ENCODE measurements at places on chromosomes 6 and 20.

GRCh38 chr6:88562353-88563276 lies 396.5 kb upstream of the CNR1 start:
- DNase-seq, result no peak

- no peak for DNase-seq
Observed at GRCh38 chr20:38034961-38035360, 1.4 kb downstream of the RPRD1B start.

DNA sequence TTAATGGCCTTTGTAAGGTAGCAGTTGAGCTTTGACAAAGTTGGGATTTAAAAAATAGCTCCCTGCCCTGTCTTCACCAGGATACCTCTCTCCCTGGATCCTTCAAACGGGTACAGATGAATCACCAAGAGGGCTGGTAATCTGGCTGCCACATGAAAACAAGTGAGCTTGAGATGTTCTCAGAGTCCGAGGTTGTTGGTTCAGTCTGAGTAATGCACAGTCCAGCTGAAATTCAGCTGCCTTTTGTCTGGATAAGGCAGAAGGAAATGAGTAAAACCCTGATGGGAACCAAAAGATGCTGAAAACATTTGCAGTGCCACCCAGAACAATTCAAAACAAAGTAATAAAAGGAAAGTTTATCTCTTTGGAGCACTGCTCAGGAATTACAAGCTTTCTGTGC lies 86.8 kb downstream of the GJA1 start:
- no peak for DNase-seq

DNA sequence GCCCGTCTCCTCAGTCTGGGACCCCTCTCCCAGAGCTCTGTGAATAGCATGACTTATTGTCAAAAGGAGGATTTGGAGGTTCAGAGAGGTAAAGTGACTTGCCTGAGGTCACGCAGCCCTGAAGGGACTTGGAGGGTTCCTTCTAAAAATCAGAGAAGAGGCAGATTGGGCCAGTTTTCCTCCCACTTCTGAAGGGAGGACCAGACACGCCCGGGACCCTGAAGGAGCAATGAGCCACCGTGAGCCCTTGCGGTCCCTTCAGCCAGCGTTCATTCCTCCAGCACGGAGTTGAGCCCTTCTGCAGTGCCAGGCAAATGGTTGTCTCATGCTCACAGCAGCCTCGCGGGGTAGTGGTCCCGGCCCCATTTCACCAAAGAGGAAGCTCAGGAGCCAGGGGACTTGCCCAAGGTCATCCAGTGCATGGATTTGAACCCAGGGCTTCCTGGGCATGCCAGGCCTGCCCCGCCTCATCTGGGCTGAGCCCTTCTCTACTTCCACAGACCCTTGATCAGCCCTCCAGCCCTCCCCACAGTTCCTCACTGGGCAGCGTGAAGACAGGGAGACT lies 7.4 kb downstream of the SRC start:
- DNase-seq, result no peak

DNA sequence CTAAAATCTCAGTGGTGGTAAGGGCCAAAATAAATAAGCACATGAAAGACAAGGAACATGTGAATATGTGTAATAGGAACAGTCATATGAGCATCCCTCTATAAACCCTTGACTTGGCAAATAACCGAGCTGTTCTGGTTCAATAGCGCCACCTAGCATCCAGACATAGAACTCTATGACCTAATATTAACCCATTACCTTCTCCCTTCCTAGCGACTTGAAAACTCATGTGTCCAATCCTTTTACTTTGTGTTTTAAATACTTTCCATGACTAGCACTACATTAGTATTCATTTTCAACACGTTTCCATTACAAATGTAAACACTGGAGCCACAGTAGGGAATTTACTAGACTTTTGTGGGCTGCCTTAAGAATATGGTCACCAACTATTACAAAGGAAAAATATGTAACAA lies 279.7 kb downstream of the UST start:
- DNase-seq, result peak; percentile 36

Data from HuH-7 (cell line).